ENCODE measurements at places on chromosomes 4 and X. TPM values are rescaled to one million over a fixed set of nuclear protein-coding genes. Genes with fewer than 3 reads are reported as not detected.

DNA sequence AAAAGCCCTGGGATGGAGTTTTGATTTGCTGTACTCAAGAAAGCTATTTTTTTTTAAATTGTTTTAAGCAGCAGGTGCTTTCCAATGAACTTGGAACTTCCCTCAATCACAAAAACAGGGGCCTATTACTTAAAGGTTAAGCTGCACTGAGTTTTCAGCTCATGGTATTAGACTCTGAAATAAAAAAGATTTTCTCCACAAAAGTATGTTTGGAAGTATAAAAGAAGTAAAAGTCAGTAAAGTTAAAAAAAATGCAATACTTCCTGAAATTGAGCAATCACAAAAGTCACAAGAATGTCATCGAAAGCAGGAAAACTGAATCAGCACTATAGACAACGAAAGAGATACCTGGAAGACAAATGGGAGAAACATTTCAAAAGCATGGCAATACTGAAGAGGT, 38.9 kb upstream of the PLAC8 start:
- DNase-seq, result peak; percentile 34

DNA sequence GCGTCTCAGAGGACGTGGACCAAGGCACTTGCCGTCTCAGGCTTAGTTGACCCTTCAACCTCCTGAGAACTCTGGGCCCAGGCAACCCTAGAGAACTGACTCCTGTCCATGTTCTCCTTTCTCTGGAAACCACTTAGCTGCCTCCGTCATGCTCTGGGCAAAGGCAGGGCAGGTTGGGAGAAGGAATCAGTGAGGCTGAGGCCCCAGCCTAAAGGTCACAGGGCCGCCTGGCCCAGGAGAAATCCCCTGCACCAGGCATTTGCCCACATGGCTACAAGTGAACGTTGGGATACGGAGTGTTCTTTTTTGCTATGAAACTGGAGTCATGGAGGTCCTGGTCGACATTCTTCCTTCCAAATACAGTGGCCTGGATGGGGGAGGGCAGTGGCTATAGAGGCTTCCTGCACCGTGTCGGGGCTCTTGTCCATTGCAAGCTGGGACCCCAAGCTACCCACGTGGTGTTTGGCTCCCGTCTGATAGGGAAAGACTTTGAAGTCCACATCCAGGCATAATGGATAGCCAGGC, 76.0 kb downstream of the CRMP1 start:
- no peak for DNase-seq

DNA sequence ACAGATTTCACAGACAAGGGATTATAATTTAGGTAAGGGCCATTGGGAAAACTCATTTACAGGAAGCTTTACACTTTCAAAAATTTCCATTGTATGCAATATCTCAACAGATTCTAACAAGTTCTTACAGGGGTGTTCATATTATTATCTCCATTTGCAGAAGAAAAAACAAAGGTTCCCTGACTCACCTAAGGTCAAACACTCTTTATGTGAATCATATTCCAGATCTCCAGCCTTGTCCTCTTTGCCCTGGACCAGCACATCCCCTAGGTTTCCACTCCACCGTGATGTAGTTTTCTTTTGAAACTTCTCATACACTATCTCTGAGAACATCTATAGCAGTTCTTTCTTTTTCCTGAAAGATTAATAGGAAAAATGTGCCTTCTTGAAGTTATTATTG, 96.4 kb upstream of the HS3ST1 start:
- no peak for DNase-seq

GRCh38 chrX:129777218-129778030, 2.3 kb upstream of the SASH3 start:
- DNase-seq, result peak; percentile 89

DNA sequence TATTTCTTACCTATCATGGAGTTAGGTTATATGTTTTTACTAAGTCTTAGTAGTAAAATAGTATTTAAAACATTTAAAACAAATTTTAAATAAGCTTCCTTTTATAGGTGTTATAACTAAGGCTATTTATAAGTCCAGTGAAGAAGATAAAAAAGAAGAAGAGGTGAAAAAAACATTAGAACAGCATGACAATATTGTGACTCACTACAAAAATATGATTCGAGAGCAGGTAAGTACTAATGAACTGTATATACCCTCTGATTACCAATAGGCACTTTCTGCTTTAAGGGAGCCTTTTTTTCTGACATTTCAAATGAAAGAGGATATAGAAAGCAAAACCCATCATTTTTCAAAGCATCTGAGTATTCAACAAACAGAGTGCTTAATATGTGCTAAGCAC, 76.6 kb downstream of the USO1 start:
- DNase-seq, result no peak

- no peak for DNase-seq
Observed at GRCh38 chr4:97942951-97943350, 200.3 kb downstream of the STPG2 start.

- no peak for DNase-seq
Observed at GRCh38 chr4:97104006-97104405, 1039.3 kb downstream of the STPG2 start.

- DNase-seq, result no peak
Observed at GRCh38 chr4:107044170-107044569, 8.1 kb upstream of the DKK2 start.

Gene TCEAL2
- not detected for total RNA-seq

Gene CSAG3
- total RNA-seq, result not detected
